ENCODE measurements at places on chromosomes 2 and 18.

DNA sequence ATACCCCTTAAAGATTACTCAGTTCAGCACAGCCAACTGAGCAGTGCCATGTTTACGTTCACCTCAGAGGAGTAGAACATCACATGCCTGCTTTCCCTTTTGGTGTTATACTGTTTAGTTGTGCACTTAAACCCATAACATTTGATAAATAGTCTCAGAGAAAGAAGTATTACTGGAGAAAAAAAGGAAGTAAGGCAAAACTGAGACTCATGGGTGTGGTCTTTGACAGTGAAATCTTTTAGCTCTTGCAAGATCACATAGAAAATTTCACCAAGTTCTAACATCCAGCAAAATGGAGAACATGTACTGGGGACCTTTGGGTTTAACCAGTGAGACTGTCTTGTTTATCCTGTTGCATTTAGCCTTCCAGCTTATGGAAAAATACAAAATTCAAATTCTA is 5.6 kb downstream of the TANK start:
- DNase-seq, result no peak

DNA sequence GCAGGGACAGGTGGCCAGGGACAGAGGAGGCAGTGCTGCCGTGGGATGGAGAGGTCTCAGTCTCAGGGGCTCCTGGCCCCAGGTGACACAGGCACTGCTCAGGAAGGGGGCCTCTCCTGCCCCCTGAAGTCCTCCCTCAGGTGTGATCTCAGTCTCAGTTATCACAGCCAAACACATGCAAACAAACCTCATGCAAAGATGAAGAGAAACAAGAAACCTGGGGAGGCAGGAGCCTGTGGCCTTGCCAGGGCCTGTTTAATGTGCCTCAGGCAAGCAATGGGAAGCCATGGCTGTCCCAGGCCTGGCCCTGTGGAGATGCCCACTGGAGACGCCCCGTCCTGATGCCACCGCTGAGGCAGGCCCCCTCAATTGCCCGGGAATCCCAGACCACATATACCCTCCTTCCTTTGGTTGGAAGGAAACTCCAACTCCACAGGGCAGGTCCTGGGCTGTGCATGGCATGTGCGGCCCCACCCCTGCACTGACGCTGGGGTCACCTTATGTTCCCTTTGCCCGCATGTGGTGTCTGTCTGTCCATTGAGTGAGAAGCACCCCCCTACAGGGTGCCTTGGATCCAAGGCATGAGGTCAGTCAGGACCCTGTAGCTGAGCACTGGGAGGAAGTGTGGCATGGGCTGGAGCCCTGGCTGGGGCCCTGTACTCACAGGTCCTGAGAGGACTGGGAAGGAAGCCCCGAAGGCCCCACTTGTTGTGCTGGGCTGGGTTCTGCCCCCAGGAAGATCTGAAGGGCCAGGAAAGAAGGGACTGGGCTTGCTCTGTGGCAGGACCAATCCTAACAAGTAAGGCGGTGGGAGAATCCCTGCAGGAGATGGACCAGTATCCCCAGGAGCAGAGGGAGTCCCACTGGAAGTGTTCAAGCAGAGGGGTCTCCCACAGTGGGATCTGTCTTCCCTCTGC is 68.8 kb upstream of the RAB6C start:
- DNase-seq, result no peak

GRCh38 chr2:191664823-191665677 is 12.9 kb upstream of the NABP1 start:
- peak; percentile 35 for DNase-seq

DNA sequence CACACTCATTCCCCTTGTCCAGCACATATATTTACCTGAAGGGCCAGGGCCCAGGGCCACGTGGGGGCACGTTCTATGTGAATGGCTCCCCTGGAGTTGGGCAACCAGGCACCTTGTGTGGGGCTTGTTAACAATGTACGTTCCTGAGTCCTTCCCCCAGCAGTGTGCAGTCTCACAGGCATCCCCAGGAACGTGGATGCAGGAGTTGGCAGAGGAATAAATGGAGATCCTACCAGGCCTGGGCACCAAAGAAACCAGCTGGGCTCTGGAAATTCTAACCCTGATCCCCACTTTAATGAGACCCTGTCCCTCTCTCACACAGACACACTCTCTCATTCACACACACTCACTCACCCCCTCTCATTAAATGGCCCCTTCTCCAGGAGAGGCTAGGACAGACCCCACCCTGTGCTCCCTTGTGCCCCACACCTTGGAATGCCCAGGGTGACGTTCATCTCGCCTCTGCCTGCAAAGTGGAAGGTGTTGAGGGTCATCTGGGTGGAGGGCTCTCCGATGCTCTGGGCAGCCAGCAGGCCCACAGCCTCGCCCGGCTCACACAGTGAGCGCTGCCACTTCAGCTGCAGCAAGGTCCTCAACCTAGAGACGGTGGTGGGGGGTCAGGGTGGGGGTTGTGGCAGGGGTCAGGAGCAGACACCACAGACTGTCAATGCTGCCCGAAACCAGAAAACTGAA is 65.6 kb downstream of the POLR1A start:
- no peak for DNase-seq

- no peak for DNase-seq
Measured at GRCh38 chr2:128433911-128434550, 115.4 kb upstream of the HS6ST1 start.

GRCh38 chr2:3805201-3805939 is 102.0 kb downstream of the DCDC2C start:
- DNase-seq, result no peak

- no peak for DNase-seq
Measured at GRCh38 chr2:177010861-177011260, 201.7 kb upstream of the HNRNPA3 start.

DNA sequence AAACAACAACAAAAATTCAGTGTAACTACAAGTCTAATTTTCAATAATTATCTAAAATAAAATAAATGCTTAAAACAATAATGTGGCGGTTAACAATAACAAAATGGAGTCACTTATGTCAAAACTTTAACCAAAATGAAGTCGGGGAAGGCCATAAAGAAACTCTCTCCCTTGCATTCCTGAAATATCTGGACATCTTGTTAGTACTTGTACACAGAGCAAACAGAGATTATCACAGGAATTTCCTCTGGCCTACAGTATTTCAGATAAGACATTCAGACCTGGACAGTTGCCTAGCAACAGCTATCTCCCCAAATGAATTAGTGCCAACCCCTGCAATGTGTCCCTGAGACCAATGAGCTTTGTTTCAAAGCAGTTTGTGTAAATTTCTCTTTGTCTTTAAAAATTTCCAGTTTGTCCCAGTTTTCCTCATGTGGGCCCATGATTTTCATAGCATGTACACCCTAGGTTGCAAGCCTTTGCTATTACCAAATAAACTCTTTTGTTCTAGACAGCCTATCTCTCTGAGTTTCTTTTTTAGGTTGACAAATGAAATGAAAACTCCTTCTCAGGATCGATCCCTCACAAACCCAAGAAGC is 68.6 kb downstream of the EXOC6B start:
- DNase-seq, result peak; percentile 55

DNA sequence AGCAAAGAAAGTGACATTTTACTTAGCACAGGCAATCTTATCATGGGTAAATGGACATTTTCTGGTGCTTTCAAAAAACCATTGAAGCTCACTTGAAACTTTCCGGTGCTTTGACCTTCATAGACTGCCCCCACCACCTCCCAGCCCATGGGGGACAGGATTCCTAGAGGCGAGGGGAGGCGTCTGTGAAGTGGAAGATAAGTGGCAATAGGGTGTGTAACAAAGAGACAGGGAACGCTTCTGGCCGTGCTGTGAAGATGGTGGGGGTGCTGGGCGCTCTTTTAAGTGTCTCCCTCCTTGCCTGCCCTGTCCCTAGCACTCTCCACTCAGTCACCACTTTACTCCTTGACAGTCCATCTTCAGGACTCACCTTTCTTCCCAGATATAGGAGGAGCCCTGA is 23.4 kb upstream of the GMPPA start:
- DNase-seq, result no peak

DNA sequence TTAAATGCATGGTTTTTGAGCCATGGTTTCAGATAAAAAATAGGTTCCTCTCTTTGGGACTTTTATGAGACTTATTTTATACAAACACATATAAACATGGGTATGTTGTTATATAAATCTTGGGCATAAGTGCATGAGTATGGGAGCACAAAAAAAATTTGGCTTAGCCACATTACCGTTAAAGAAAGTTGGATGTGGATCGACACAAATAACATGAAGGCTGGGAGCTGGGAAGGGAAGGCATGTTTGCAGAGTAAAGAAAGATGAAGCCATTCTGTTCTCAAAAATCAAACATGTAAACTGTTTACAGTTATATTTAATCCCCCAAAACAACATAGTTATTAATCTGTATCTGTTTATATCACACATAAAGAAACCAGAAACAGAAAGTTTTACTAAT is 313.8 kb downstream of the NRXN1 start:
- DNase-seq, result no peak

DNA sequence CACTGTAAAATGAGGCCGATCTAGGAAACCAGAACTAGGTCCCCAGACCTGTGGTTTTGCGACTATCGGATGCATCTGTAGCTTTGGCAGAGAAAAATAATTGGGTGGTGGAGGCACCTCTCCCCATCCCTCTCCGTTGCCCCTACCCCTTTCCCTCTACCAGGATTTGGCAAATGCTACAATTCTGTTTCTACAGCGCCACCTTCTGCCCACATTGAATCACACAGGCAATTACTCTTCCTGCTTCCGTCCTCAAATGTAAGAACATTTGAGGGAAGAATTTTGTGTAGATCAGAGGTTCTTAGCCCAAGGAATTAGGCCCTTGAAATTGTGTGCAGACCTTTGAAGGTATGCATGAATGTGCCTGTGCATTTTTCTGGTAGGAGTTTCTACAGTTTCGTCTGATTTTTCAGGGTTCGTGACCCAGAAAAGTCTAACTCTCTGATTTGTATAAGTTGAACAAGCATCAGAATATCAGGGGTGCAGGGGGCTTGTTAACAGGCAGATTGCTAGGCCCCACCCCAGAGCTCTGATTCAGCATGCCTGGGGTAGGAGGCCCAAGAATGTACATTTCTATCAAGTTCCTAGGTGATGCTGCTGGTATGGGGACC is 11.2 kb downstream of the ATP6V1B1 start:
- peak; percentile 55 for DNase-seq

- no peak for DNase-seq
Measured at GRCh38 chr18:7104649-7105048, 12.9 kb downstream of the LAMA1 start.

GRCh38 chr2:33526921-33527320 is 50.5 kb downstream of the RASGRP3 start:
- no peak for DNase-seq

DNA sequence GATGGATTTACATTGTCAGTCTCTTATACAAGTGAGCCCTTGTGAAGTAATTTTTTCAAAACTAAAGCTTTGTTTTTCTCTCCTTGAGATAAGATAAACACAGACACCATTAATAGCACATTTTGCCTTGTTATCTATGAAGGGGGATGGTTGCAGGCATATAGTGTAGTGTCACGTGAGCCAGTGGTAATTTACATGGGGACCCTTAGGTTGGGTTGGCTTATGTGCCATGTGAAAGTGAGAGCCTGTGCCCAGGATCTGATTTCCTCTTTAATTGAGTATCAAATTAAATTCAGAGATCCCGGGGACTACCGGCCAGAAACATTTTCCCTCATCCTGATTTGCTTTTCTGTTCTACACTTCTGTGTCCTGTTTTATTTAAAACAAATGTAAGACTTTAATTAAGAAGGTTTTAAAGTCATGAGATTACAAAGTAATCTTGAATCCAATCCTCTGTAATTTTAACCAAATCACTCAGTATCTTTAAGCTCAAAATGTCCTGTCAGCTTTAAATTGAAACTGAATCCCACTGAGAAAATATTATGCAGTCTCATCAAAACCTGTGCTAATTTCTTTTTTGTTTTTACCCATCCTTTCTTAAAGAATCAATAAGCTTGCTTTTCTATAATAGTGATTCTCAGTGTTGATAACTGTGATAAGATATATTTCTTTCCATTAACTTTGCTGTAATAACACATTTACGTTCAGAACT is 63.8 kb downstream of the PTPRM start:
- DNase-seq, result no peak

DNA sequence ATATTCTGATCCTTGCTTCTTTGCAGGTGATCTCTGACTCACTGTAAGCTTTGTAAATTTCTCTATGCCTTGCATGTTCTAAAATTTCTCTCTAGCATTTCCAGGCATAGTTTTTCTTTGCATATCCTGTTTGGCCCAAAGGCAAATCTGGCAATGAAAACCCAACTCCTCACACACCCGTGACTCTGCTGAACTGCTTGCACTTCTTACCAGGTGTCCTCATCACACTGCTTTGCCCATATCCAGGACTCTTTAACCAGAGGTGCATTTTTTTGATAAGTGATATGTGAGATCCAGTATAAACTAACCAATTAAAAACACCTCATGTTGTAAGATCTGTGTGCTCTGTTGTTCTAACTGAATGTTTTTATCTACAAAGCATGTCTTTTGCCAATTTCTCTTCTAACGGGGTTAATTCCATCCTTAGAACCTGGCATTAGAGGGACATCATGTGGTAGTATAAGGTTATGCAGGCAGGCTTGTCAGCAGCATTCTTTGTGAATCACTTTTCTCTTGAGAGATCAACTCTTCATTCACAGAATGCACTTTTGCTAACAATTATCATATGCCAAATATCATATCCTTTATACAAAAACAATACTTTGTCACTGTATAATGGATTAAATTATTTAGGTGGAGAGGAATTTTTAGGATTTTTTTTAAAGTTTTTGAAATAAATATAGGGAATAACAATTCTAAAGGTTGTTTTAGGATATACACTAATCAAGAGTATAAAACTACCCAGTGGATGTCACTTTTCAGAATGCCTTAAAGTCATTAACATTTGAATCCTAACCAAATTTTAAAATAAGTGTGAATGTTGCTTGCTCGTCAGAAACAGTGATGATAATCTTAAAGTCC is 20.8 kb upstream of the TMX3 start:
- DNase-seq, result peak; percentile 66

DNA sequence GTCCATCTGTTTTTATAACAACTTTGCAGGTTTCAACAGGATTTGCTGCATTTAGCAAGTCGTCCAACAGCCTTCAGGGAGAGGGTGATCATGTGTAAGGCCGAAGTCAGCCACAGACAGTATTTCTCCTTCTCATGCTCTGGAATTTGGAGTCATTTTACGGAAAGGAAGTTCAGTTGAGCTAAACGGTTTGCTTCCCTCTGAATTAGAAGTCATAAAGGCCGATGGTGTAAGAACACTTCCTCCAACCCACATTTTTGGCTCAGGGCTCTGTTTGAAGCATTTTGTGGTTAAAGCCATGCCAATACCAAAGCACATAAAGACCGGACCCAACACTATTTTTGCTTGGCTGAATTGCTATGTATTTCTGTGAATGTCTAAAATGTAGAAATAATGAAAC is 129.5 kb downstream of the TMEM182 start:
- DNase-seq, result peak; percentile 29

DNA sequence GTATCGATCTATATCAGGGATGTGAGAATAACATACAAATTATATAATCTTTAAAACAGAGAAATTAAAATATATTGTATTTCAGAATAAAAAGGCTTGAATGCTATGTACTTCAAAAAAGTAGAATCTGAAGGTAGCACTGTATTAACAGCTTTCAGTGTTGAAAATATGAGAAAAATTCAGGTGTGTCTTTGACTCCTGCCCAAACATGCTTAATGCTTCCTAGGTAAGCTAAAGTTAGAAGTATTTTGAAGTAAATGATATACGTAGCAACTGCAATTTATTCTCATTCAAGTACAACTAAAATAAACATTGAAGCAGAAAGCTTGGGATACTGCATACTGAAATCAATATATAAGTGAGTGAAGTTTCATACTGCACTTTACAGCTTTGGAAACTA is 1082.0 kb upstream of the ACVR2A start:
- no peak for DNase-seq

- no peak for DNase-seq
Measured at GRCh38 chr2:223835701-223836532, 1.5 kb downstream of the AP1S3 start.
